ENCODE measurements at places on chromosomes 16 and 17. TPM values are rescaled to one million over a fixed set of nuclear protein-coding genes. Genes with fewer than 3 reads are reported as not detected.

DNA sequence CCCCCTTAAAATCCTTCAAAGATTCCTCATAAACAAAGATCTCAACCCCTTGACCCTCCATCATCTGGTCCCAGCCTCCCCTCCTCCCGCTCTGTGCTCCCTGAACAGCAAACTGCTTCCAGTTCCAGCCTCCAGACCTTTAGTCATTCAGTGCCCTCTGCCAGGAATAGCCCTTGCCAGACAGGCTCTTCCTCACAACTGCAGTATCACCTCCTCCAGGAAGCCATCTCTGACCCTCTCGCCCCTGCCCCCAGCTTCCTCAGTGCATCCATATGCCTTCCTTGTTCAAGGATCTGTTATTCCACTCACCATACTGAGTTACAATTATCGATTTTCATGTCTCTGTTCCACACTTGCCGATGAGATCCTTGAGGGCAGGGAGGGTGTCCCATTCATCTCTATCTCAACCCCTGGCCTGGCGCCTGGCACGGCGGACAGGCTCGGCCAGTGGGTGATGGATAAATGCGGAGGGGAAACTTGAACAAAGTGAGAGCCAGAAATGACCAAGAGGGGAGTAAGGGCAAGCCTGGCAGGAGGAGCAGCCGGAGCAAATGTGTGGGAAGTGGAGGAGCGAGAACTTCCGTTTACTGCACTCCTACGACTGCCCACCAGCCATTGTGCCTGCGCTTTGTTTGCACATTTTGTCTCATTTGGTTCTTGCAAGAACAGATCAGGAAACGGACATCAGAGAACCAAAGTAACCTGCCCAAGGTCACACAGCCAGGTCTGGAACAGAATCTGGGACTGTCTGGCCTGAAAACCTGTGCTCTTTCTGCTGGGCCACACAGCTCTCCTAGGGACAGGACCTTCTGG lies 2.0 kb upstream of the NXPH3 start:
- DNase-seq = no peak

ABCC3 gene
- polyA plus RNA-seq = 0.52 TPM

GRCh38 chr17:6066183-6066948 lies 3.8 kb upstream of the WSCD1 start:
- no peak for DNase-seq

DNA sequence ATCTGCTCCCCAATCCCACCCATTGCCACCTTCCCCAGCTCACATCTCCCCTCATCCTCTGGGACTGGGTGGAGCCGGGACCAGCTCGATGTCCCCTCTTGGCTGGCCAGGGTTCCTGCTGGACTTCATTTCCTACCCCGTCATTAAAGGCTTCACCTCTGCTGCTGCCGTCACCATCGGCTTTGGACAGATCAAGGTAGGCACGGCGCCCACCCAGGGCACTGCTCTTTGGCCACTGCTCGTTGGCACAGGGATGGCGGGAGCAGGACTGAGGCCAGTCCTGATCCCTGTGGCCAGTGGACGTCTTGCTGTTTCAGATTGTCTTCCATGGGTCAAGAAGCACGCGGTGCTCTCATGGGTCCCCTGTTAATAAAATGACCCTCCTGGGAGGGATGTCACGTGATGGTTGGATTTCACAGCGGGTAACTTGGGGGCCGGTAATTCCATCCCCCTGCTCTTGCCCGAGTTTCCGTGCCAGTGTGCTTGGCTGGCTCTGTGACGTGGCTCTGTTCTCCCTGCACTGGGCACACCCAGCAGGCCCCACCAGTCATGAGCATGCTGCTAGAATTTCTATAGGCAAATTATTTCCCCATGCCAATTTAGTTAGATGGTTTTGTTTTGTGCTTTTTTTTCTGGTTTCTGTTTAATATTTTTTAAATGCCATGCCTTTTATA lies 3.1 kb downstream of the SLC26A11 start:
- no peak for DNase-seq

All from immature natural killer cell (primary cell).